Muscle of arm (tissue), 14 donors: ENCODE measurements at places on chromosomes 4 and X. TPM values are rescaled to one million over a fixed set of nuclear protein-coding genes. Genes with fewer than 3 reads are reported as not detected.

Gene FAM9B
- not detected for polyA plus RNA-seq

Gene MAML3
- 7.2 TPM for polyA plus RNA-seq

Gene NSUN7
- 1.3 TPM for polyA plus RNA-seq

Gene GAGE2A
- not detected for polyA plus RNA-seq

Gene SPIN2A
- 1.9 TPM for polyA plus RNA-seq

Gene PNMA5
- not detected for polyA plus RNA-seq

Gene FRG2
- polyA plus RNA-seq = not detected

Gene MXRA5
- 67.4 TPM for polyA plus RNA-seq

Gene GIMD1
- polyA plus RNA-seq = not detected

Gene AGTR2
- polyA plus RNA-seq = 14.8 TPM
